ENCODE measurements at places on chromosomes 4 and X.

DNA sequence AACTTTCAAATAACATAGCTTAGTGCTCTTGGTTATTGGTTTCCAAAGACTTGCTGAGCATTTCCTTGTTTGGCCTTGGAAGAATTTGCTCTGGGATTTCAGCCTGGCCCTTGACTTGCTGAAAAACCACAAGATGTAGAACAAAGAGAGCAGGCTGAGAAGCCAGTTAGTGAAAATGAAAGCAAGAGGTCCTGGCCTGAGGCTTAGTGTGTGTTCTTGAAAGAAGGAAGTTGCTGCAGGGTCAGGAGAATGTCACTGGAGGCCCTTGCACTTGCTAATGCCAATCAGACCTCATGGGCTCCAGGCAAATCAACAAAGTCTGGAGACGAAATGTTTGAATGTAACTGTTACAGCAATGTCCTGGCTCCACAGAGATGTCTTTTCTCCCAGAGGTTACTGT lies 79.4 kb downstream of the SYNPO2 start:
- DNase-seq = peak; percentile 94

DNA sequence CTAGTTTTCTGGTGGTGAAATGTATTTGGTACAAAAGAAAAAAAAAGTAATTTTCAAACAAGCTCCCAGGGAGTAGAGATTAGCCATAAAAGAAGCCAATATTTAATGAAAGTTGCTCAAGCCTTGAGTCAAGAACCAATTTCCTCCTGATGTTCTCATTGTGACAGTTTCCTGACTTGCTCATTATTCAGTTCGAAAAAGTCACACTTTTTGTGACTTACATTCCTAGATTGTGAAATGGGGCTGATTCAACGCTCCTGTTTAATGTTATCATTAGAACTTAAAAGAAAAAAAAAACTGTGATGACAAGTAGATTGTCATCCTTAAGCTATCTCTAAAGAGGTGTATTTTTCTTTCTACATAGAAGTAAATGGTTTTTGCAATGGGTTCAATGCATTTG lies 122.6 kb upstream of the BMPR1B start:
- DNase-seq = no peak

GRCh38 chrX:150099316-150099715 lies 161.0 kb upstream of the EOLA2 start:
- DNase-seq = no peak

GRCh38 chr4:121326597-121326996 lies 54.2 kb downstream of the QRFPR start:
- no peak for DNase-seq

GRCh38 chr4:186719925-186720694 lies 3.5 kb downstream of the FAT1 start:
- DNase-seq = peak; percentile 22

GRCh38 chr4:176036585-176037205 lies 28.9 kb upstream of the WDR17 start:
- no peak for DNase-seq

DNA sequence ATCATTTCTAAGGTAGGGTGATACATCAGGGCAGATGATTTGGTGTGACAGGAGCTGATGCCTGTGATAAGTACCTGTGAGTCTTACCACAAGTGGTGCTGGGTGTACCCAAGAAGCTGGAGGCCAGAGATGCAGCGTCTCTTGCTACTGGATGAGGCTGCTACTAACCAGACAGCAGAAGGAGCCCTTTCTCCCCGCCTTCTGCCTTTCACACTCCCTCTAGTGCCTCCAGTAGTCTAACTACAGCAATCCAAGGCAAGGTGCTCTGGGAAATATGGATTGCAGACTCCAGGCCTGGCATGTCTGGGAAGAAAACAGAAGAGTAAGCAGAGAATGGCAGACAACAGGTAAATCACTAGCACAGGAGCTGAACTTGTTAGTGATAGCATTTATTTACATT lies 470.8 kb downstream of the NKX6-1 start:
- DNase-seq = no peak

GRCh38 chrX:129956765-129957164 lies 25.7 kb upstream of the BCORL1 start:
- no peak for DNase-seq

- DNase-seq = no peak
Observed at GRCh38 chrX:118865231-118865630, 41.6 kb downstream of the ZCCHC12 start.

DNA sequence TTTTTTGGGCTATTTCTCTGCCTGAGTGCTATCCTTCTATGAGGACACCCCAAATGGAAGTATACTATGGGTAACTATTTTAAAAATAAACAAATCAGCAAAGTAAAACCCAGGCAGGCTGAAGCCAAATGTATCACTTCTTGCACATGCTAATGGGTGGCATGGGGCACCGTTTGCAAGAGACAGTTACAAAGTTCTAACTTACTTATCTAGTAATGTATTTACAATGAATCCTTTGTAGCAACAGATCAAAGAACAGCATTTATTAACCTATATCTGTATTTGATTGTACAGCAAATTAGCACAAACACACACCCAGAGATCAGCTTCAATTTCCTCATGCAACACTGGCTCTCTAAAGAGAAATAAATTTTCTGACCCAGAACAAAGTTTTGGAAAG lies 225.5 kb downstream of the ZNF674 start:
- DNase-seq = no peak

GRCh38 chr4:1797298-1797860 lies 4.3 kb downstream of the FGFR3 start:
- DNase-seq = no peak

DNA sequence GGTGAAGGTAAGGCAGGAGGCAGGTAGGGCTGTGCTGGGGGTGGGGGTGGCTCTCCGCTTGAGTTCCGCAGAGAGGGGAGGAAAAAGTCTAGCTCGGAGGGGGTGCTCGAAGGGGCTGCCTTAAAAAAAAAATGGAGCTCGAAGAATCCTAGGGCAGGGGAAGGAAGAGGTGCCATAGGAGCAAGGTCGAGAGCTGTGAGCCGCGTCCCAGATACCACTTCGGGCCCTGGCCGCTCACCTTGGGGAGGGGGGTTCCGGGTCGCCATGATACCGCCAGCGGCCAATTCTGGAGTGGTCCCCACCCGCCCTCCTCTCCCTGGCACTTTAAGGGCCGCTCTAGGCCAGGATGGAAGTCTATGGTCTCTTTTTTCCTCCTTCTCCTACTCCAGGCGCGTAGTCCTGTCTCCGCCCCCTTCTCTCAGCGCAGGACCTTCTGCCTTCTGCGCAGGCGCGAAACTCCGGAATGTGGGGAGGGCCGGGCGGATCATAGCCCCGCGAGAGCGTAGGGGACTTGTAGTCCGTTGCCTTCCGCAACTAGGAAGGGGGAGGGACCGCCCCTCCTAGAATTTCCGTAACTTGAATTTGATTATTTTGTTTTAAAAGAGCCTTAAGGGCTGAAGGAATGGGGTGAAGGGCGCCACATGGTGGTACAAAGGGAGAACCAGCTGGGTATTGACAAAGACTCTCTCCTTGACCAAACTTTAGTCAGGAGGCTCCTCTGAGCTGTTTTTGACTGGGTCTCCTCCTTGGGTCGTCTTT lies at the start of gene FUNDC1:
TSS of gene FUNDC1 (minus strand) at position 293 of the 759 bp plus-strand sequence. CDS start at position 266, 27 bp downstream.
- peak; percentile 82 for DNase-seq

DNA sequence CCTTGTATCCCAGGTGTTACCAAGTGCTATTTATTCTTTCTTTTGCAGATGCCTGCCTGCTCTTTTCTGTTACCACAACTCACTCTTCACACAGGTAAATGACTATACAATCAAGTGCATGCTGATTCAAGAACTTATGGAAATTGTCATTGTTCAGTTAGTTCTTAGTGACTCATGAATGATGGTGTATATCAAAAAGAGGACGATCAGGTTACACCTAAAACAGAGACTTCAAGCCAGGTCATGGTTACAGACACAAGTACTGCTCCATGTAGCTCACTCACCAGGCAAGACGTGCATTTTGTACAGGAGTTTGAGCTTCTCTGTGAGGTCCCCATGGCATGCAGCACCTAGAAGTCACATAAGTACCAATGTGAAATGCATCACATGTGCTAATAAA lies 59.3 kb upstream of the UCP1 start:
- no peak for DNase-seq

DNA sequence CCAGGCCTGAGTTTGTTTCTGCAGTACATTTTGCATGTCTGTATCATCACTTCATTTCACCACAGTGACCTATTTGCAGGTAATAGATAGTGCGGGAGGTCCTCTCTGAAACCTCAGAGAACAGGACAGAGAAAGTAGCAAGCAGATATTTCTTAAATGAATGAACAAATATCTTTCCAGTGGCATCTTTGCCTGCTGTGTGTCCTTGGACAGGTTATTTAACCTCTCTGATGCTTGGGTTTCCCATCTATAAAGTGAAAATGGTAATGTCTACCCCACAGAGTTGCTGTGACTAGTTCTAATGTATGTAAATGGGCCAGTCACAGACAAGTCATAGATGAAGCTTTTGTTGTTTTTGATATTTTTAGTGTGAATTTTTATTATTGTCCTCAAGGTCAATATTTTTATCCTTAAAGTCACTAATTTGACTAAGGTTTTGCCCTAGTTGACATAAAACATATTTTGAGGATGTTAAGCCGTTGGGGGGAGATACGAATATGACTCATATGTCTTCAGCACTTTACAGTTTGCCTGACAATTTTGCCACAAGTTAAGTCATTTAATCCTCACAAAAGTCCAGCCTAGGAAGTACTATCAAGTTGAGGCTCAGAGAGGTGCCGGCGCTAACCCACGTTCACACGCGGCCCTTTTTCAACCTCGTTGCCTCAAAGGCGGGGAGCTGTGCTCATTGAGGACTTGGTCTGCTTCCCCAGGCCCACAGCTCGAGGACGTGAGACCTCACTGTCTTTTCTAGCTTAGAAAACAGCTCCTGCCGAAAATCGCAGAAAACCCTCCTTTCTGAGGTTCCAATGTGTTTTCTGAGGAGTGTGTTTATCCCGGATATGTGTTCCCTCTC lies 126.7 kb upstream of the STX18 start:
- DNase-seq = no peak

- no peak for DNase-seq
Observed at GRCh38 chr4:61336916-61337315, 136.8 kb downstream of the ADGRL3 start.

DNA sequence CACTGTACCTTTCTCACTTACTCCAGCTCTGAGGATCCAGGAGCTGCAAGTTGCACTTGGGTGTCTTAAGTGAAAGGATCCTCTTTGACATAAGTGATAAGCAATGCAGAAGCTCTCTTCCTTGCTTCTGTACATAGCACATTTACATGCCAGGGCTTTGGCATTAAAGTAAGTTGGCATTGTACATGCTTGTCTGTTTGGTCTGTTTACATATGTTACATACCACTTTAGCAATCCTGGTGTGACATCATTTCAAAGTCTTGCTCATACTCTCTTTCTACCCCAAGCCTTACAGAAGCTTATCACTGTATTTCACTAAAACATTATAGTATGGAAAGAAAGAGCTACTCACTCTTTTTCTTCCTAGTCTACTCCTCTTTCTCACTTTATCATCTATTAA lies 2548.3 kb downstream of the ARAP2 start:
- DNase-seq = no peak

GRCh38 chr4:110245577-110245976 lies 47.2 kb upstream of the ELOVL6 start:
- DNase-seq = no peak

DNA sequence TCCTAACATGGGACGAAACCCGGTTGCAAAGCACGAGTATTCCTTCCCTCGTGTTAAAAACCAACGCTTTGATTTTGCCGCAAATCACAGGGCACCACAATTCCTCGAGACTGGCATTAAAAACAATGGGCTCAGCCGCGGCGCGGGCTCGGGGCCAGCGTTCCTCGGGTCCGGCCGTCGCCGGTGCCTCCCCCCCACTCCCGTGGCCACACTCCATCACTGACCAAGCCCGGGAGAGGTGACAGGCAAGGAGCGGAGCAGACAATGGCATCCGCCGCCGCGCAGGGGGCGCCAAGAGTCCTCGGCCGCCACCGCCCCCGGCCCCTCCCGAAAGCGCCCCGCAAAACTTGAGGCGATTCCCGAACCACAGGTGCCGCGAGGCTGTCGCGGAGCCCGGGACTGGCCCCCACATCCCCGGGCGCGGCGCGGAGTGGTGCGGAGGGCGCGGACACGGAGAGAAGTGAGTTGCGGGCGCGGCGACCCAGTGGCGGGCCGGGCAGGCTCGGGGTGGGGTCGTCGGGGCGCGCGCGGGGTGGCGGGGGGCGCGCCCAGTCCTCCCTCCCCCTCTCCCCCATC lies 445 bp downstream of the AP1S2 start:
- no peak for DNase-seq
